Stomach (tissue), 19 donors: ENCODE measurements at places on chromosomes 1 and 21.

- no peak for DNase-seq
These were observed 3.0 kb downstream of the NPHP4 start for GRCh38 chr1:5989286-5989605.

DNA sequence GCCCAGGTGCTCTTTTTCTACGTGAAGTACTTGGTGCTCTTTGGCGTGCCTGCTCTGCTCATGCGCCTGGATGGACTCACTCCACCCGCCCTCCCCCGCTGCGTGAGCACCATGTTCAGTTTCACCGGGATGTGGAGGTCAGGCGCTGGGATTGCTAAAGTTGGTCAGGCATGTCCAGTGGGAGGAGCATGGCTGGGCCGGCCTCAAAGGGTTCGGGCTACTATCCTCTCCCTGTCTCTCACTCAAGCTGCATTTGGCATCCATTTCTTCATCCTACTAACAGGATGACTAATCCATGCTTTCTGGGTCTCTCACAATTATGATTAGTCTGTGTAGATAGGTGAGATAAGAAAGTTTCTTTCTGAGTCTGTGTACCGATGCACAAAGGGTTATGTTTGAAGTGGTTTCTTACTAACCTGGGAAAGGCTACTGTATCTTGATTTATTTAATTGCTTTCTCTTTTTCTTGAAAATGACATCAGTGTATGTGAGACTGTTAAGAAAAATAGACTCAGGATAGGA, 135.9 kb downstream of the HHAT start:
- DNase-seq: peak; percentile 66

GRCh38 chr1:231580874-231581273, 45.7 kb upstream of the DISC1 start:
- DNase-seq: no peak

- no peak for DNase-seq
These were observed 59.9 kb downstream of the ZBTB18 start for GRCh38 chr1:244111027-244111426.

GRCh38 chr1:203214871-203215270, 14.6 kb downstream of the CHIT1 start:
- no peak for DNase-seq

GRCh38 chr21:17911628-17912027, 92.5 kb upstream of the C21orf91 start:
- DNase-seq: no peak

DNA sequence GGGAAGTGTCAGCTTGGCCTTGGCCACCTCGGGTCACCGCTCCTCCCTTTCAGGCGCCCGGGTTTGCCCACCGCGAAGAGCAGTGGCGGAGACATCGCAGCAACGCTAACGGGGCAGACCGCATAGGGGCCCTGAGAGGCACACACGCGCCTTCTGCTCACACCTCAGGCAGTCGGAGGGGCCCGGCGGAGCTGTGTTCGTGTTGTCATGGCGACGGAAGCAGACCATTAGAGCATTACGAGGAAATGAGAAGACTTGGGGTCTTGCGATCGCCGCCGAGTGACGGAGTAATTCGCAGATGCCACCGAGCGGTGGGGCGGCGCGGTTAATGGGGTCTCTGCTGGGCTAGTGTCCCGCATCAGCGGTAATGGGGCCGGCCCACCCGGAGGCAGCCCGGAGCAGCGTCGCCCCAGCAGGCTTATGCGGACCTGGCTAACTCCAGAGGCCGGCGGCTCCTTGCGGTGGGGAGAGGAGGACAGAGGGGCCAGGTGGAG, 144.1 kb downstream of the TNR start:
- peak; percentile 72 for DNase-seq

- no peak for DNase-seq
These were observed 19.9 kb downstream of the ALDH9A1 start for GRCh38 chr1:165678509-165678908.
